CD4-positive, CD25-positive, alpha-beta regulatory T cell (primary cell): ENCODE measurements at places on chromosomes 5 and 9.

DNA sequence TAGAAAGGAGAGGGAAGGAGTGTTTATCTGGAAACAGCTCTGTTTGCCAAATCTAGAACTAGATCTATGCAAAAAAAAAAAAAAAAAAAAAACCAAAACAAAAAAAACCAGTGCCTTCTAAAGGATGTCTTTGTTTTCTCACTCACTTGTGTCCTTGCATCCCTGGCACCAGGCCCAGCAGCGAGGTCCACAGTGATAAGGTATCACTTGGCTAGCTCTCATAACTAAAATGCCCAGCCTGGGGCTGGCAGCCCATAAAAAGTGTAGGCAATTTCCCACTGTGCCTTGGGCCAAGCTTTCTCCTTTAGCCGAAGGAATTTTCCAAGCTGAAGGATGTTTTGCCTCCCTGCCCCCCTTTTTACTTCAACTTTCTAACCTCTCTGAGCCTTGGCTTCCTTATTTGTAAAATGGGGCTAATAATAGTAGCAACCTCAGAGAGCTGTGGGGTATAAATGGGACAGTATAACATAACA is 20.8 kb downstream of the RGS3 start:
- DNase-seq, result no peak

DNA sequence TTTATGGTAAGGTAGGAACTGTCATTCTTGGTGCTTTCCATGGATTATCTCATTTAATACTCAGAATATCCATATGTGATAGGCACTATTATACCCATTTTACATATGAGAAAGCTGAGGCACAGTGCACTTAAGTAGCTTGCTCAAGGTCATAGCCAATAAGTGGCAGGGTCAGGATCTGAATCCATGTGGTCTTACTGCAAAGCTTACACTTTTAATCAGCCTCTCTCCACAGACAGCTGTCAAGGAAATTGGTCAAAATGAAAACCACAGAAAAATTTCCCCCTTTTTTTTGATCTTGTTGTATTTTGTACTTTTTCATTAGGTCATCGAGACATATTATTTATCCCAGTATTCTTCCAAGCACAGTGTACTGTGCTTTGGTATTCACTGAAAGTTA is 78.5 kb downstream of the ERCC6L2 start:
- DNase-seq, result no peak

DNA sequence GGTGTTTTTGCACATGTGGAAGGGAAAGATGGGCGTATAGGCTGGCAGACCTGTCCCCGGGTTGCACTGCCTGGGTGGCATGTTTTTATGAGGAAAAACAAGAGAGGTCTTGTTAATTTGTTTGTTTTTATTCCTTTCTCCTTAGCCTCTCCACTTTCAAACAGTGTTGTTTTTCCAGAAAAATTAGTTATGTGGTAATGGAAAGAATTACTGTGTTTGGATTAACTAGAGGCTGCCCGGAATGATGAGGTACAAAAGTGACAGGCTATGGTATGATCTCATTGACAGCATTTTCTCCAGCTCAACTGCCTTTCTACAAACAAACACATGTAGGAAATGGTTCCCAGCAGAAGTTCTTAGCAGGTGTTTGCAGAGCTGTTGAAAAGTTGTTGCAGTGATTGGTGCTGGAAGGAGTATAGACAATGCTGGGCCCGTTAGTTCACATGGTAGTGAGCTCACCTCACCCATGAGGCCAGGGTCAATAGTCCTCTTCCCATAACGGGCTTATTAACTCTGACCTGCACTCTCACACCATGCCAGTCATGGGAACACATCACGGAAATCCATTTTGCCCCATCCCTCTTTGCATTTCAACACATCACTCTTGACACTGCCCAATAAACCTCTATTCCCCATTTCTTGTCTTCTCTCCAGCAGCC is 111.3 kb upstream of the SAP30L start:
- no peak for DNase-seq

- no peak for DNase-seq
Observed at GRCh38 chr5:158388021-158388420, 529.1 kb upstream of the CLINT1 start.

DNA sequence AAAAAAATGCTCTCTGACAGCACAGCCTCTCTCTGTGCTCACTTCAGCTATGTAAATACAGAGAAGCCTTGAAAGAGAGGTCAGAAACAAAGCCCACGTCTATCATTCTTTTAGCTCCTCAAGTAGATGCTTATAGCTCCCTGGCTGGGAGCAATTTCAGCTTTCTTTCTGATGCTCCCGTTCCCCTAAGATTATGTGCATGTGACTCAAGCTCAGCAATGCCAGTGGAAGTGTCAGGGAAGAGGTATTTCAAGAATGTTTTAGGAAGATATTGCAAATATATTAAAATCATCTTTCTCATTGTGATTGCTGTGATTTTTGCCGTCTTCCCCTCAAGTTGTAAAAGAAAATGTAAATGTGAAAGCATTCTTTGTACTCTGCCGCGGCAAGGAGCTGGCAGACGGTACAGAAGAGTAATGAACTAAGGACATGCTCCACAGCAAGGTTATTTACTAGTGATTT is 1353.7 kb upstream of the ACO1 start:
- no peak for DNase-seq

- DNase-seq, result peak; percentile 9
Observed at GRCh38 chr9:4375424-4376200, 75.7 kb upstream of the GLIS3 start.

GRCh38 chr5:63803165-63803564 is 159.1 kb downstream of the HTR1A start:
- DNase-seq, result no peak

DNA sequence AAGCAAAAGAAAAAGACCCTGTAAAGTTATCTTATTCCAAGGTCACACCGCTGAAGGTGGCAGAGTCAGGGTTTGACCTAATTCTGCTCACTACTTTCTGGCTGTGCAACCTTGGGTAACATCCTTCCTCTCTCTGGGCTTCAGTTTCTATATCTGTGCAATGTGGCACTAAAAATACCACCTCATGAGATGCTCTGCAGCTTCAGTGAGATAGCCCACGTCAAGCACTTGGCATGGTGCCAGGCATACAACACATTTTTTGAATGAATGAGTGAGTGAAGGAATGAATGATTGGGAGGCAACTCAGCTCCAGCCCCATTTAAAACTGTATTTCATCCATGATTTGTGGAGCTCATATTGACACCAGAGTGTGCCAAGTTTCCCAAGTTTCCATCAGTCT is 62.3 kb downstream of the FOXI1 start:
- no peak for DNase-seq

DNA sequence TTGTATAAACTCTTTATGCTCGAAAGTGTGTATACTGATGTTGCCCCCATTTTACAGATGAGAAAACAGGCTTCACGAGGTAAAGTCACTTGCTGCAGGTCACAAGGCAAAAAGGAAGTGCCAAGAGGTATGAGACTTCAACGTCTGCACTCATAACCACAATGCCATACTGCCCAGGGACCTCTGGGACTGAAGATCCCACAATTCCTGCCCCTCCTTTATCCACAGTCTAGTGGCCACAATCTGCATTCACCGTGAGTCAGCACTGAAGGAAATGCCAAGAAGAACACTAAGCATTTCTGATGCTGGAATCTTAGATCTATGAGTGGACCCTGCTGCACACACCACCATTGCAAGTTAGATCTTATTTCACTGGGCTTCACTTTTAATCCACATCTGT is 37.3 kb downstream of the MED27 start:
- DNase-seq, result no peak

DNA sequence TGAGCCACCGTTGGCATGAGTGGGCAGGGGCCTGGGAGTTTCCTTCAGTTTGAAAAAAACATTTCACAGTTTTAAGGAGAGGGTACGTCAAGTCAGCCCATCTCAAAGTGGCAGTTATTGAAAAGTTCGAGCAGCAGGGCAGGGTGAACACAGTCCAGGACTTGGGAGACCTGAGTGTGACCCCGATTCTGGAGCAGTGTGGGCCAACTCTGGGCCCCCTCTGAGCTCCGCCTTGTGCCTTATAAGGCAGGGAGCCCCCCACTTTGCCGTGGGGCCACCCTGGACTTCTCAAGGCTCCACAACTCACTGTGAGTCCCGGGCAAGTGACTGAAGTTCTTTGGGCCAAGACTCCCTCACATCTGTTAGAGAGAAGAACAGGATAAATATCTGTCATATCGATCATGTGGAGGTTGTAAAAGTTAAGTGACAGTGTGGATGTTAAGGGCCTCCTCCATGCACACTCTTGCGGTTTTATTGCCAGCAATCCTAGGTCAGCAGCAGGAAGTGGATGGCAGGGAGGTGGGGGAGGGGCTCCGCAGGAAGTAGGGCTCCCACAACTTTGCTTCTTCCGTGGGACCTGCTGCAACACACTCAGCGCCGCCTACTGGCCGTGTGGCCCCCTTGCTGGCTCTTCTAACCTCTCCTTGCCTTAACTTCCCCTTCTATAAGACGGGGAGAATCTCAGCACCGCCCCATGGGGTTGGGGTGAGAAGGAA is 38.4 kb downstream of the HRH2 start:
- DNase-seq, result peak; percentile 88

- DNase-seq, result no peak
Observed at GRCh38 chr9:76665458-76665857, 98.8 kb upstream of the PCA3 start.

DNA sequence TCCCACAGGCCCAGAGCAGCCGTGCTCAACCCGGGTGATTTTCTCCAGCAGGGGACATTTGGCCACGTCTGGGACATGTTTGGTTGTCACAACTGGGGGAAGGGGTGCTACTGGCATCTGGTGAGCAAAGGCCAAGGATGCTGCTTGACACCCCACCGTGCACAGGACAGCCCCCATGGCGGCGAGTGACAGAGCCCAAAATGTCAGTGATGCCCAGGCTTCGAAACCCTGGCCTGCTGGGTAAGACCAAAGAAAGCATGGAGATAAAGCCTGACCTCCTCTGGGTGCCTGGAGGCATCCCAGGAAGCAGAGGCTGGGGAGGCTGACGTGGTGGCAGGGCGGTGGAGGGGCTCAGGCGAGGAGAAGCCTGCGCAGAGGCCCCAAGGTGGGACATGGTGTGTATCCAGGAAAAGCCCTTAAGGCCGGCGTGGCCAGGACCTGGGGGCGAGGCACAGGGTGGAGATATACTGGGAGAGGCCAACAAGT is 66.4 kb downstream of the ZNF354C start:
- no peak for DNase-seq

DNA sequence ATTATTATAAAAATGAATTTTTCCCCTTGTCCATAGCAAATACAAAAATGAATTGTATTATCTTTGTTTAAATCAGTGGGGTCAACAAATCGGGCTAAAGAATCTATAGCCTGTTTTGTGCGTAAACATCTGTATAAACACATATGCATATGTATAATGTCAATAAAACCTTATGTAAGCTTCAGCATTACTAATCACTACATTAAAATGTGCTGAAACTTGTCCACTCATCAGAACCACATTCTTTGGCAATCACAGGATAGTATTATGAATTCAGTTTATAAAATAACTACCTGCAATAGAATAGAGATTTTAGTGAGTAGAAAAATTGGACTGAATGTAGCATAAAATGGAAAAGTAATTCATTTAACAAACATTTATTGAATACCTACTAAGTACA is 30.6 kb downstream of the RGMB start:
- no peak for DNase-seq

DNA sequence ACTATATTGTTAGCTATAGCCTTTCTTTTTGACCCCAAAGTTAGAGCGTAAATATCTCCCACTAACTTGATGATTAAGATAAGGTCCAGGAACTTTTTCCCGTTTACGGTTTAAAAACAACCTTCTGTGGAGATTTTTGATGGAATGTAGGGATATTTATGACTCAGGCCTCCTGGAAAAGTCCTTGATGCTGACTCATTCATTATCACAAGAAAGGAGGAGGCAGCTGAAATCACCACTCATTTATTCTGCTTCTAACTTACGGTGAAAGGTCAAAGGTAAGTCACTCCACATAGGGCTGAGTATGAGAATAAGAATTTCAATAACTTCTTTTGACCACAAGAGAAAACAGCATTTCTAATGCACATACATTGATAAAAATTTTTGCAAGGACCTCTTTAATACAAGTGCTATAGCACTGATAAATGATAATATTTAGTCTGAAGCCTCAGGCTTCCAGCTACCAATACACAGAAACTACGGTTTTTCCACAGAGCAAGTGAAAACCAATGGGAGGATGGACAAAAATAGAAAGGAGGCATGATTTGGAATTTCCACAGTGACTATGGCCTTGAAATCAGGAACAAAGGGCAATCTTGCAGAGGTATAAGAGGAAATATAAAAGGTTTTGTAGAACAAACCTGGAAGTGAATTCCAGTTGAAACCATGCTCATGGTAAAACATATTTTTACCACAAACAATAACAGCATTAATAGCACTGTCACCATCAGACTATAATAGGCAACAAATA is 146.5 kb downstream of the PPP2R2B start:
- no peak for DNase-seq

DNA sequence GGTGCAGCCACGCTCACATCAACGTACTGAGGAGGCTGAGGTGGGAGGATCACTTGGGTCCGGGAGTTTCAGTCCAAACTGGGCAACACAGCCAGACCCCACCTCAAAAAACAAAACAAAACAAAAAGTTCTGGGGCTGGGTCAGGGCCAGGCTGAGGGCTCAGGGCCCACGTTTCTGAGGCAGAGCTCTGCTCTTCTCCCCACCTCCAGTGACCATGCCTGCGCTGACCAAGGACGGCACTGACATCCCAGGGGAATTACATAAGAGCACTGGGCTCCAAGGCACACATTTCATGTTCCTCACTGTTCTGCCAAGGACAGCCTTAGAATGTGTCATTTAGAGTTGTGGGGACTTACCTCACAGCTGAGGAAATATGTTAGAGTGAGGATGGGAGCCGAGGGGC is 40.4 kb upstream of the TESK1 start:
- no peak for DNase-seq

- DNase-seq, result no peak
Observed at GRCh38 chr5:13331585-13331984, 612.9 kb downstream of the DNAH5 start.

DNA sequence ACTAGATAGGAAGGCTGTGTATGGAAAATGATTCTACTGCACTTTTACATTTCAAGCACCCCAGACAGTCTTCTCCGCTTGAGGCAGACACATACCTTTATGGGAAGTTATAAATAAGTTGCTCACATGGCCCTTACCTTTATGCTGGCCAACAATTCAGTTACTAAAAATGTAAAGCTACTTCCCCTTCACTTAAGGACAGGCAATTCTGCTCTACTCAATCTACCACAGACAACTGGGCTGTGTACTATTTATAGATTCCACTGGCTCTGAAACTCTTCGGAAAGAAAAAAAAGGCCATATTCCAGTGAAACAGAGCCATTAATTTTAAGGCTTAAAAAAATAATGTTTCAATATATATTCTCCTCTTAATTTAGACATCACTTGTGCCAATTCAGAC is 59.4 kb downstream of the ELAVL2 start:
- DNase-seq, result no peak

GRCh38 chr5:158874343-158874742 is 225.4 kb downstream of the EBF1 start:
- no peak for DNase-seq

GRCh38 chr5:34608859-34609648 is 47.1 kb upstream of the RAI14 start:
- no peak for DNase-seq

DNA sequence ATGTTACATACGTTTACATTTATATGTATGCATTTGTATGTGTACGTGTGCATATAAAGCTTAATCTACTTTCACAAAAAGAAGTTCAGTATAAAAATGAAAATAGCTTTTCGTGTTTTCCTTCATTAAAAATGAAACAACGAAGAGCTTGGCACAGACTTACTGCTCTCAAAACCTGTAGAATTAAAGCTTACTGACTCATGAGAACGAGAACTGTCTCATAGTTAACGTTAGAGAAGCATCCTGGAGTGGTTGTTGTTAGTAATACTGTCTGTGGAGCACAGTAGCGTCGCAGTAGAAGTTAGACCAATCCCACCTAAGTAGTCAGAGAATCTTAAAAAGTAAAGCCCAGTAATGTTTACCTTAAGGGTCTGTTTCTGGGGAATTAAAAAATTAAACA is 1.3 kb downstream of the MAT2B start:
- DNase-seq, result no peak
